NCI-H345 (cell line): ENCODE measurements at places on chromosomes 2 and 18.

- no peak for DNase-seq
Measured at GRCh38 chr2:191500566-191500883, 177.4 kb upstream of the NABP1 start.

DNA sequence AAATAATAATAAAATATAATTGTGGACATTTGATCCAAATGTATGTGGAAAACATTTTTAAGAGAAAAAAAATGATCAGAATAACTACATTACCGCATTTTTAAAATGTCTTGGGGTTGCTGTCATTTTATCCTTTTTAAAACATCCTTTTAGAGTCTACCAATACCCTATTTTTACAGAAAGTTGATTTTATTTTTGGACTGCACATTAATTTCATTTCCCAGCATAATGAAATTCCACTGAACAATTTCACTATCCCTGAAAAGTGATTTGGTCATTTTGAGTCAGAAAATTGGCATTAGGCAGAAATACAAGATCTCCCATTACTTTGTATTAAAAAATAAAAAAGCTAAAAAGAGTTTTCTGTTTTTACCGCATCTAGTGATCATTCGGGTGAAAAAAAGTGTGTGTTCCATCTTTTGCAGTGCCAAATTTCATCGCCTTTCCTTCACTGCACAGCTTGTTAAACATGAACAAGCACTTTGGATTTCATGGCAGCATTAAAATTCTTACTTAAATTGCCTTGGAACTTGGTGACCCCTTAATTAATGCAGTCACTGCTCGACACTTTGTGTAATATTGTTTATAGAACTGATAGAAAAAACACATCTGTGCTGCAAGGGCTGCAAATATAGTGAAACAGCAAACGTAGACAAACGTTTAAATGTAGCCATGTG is 611.7 kb downstream of the TSN start:
- DNase-seq, result no peak

DNA sequence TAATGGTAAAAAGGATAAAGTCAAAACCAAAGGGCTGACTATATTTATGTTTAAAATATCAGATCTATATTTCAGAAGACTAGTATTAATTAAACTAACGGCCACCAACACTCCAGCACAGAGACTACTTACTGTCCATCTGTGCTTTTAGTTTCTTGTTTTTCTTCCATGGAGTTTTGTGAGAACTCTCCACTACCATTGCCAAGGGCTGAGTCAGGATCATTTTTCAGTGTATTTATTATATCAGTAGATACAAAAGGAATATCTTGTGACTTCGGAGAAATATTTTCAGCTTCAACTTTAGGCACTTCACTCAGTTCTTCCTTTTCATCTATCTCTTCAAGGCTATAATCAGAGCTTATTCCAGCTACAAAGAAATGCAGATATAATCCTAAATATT is 79.1 kb upstream of the GRB14 start:
- DNase-seq, result no peak

DNA sequence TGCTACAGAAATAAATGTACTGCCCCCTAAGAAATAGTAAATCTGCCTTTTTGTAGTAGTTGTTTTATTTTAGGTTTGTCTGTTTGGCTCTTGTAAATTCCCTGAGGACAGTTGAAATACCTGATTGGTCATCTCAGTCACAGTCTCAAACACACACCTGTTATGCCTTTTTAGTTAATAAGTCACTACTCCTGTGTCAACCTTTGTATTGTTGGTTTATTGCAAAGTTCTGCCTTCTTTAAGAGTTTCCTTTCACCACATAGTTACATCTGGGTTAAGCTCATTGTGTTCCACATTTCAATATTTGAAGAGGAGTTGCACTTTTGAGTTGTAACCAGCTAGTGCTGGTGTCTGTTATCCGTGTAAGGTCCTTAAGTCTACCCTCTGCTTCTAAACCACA is 198.7 kb downstream of the CCDC85A start:
- DNase-seq, result no peak

- no peak for DNase-seq
Measured at GRCh38 chr18:8031496-8031895, 464.4 kb downstream of the PTPRM start.

- DNase-seq, result no peak
Measured at GRCh38 chr2:96679848-96680247, 37.3 kb downstream of the FER1L5 start.

GRCh38 chr2:49715597-49715996 is 561.3 kb upstream of the FSHR start:
- no peak for DNase-seq

DNA sequence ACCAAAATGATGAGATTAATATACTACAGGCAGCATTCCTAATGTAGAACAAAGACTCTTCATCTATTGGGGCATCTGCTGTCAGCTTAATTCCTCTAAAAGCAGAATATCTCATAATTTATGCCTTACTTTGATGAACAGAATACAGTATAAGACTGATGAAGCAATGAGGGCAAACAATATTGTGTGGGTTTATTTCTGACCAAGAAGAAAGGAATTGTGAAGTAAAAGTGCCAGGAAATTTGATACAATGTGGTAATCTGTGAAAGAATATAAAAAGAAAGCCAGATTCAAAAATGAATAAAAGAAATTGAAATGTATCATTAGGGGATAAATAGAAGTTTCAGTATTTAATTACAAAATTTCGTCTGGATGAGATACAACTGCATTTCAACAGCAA is 78.8 kb upstream of the TTC21B start:
- no peak for DNase-seq

DNA sequence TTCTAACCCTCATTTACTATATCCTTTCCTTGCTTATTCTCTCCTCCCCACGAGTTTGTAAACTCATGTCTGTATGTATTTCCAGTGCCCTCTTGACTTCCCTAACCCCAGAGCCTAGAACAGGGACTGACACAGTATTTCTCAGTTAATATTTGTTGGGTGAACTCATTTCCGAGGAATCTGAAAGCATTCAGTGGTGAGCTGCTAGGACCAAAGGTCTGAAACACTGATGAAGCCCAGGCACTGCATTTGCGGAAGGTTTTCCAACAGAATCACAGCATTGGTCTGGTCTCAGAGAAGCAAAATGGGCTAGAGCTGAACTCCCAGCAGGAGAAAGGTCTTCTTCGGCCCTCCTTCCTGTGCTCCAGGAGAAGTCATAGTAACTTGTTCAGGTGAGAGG is 56.8 kb downstream of the SOX11 start:
- no peak for DNase-seq

DNA sequence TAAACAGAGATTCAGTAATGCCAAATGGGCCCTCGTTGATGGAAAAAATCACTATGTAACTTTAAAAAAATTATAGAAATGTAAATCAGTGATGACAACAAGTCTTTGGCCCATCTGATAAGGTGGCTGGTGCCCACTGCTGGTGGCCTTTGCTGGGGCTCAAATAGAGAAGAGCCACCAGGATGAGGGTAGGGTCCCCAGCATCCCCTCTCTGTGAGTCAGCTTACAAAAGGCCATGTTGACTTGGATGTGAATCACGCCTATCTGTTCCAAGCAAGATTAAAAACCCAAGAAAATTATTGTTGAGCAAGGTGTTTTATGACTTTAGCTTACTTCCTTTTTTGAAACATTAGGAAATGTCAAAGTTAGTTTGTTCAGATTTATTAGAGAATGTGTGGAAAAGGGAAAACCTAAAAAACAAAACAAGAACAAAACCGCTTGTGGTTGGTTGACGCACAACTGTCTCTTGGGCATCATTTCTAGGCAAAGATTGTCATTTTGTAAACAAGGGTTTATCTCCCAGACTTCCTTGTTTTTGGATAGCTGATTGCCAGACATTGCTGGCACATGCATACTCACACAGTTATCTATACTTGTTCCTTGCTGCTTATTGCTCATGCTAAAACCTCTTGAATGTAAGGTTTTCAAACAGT is 53.7 kb upstream of the ZNF396 start:
- no peak for DNase-seq

GRCh38 chr2:95702471-95702870 is 110.7 kb downstream of the TRIM43 start:
- no peak for DNase-seq

DNA sequence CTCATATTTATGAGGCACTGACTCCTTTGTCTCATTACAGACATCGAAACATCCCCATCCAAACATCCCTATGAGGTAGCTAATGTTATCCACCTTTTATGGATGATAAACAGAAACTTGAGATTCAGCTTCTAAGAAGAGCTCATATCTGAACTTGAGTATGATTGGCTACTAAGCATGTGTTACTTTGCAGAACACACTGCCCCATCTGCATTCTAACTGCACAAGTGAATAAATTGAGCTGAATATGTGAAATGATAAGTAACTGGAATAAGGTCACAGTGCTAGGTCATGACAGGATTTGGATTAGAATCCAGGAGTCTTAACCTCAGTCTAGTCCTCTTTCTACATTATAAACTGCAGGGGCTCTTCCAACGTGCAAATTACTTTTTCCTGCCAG is 172.7 kb downstream of the SETBP1 start:
- DNase-seq, result no peak

- no peak for DNase-seq
Measured at GRCh38 chr2:21793461-21793860, 669.7 kb downstream of the TDRD15 start.

- DNase-seq, result no peak
Measured at GRCh38 chr2:112242384-112242783, 12.5 kb downstream of the ZC3H8 start.

DNA sequence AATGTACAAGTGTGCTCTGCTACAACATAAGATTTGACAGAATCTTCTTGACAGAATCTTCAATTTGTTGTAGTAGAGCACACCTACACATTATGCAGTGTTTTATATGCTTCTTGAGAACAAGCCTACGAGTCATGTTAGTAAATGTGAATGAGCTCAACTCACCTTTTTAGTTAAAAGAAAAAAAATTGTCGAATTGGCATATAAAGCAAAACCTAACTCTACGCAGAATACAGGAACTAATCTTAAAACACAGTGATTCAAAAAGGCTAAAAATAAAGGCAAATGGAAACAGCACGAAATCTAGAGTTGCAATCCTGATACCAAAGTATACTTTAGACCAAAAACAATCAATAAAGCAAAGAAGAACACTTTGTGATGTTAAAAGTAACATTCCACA is 87.9 kb downstream of the PIGN start:
- DNase-seq, result no peak

DNA sequence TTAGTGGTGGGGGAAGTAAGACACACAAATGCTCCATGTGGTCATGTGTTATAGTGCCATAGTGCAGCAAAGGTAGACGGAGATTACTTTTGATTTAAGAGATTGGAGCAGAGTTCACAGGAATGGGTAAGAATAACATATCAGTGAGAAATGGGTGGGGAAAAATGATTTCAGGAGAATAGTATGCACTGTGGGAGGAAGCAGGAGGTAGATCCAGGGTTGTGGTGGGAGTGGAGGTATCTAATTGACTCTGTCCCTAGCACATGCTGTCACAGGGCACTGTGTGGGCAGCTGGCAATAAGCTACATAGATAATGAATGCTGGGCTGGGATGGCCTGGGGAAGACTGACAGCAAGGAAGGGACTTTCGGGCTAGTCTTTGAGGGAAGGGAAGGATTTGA is 65.3 kb downstream of the STAT1 start:
- DNase-seq, result no peak

GRCh38 chr18:6921571-6921970 is 192.1 kb downstream of the ARHGAP28 start:
- DNase-seq, result no peak

DNA sequence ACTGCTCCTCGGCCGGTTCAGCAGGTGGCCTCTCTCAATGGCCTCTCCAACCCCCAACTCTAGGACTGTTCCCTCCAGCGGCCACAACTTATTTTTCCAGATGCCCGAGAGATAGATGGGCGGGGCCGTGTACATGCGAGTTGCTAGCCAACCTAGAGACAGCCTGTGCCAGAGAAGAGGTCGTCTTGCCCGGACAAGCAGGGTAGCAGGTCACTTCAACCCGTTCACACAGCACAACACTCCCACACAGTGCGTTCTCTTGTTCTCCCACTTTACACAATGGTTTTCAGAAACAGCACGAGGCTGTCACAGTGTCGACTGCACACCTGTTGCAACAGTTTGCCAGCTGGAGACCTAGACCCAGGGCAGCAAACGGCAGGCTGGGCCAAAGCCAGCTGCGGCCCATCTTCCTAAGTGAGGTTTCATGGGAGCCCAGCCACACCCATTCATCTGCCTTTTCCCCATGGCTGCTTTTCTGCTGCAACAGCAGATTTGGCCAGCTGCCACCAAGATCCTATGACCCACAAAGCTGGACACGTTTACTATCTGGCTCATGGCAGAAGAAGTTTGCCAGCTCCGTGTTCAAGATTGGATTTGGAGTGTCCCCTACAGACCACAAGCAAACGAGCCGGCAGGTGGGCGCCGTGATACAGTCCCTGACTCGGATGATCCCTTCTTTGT is 7.3 kb upstream of the PRLH start:
- DNase-seq, result peak; percentile 82

DNA sequence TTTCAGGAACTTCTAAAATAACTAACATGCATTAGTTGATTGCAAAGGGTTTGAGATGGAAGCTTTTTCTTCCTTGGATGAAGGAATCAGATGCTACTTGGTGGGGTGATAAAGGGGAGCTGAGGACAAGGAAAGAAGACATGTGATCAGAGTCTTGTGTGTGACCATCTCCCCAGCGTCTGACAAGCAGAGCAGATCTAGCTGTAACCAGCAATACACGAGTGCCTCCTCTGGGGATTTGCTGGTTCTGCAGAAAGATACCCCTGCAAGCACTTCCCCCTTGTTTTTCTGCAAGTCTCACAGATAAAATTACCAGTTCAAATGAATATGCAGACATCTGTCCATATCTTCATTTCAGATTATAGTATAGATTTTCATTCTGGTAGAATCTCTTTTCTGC is 2.7 kb downstream of the CDH7 start:
- peak; percentile 70 for DNase-seq

GRCh38 chr2:70111752-70112591 is 24.7 kb downstream of the PCBP1 start:
- DNase-seq, result peak; percentile 40

DNA sequence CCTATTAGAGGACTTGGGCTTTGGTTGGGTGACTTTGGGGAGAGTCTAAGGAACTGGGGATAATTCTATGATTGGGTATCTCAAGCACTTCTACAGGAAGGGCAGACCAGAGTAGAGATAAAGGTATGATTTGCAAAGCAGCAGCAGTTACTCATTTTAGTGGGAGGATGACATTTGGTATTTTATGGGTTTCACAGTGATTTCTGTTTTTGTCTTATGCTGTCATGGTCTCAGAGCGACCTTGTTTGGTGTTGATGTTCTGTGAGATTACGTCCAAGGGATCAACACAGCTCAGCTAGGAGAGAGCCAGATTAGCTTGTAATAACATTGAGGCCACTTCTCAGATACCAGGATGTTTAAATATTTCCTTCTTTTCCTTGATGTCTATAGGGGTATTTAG is 18.2 kb downstream of the TTR start:
- no peak for DNase-seq
